ENCODE measurements at places on chromosomes 12 and 14.

GRCh38 chr12:119940897-119941296 is 48.1 kb upstream of the BICDL1 start:
- no peak for DNase-seq

GRCh38 chr14:83247924-83248639 is 1714.4 kb upstream of the SEL1L start:
- no peak for DNase-seq

DNA sequence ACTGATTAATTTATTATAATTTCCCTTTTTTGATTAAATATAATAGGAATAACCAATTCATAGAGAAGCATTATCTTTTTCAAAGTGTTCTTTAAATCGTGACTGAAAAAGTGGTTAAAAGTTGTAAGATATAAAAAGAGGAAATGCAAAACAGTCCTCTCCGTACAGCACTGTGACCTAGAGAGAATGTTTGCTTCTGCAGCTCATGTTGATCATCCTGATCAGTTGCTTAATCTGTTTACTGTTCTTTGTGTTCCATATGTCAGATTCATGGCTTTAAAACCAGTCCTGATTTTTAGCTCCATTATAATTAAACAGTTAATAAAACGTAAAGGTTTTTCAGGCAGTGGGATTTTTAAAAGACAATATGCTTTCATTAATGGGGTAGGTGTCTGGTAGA is 4.7 kb downstream of the TTC8 start:
- DNase-seq: no peak

- DNase-seq: no peak
Observed at GRCh38 chr14:61104358-61104757, 123.3 kb downstream of the SLC38A6 start.

DNA sequence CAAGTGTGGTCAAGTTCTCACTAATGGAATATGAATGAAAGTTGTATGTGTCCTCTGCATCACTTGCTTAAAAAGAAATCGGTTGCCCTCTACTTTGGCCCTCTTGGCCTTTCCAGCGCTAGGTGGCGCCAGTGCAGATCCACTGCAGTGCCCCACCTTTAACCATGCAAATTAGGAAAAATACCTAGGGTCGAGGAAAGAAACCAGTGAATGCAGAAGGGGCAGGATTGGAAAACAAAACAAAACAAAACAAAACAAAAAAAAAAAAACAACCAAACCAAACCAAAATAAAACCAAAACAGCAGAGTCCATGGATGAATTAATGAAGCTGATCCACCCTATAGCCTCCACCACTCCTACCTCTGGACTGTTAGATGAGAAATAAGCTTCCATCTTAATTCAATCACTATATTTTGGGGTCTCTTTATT is 12.9 kb upstream of the NEMF start:
- DNase-seq: no peak

DNA sequence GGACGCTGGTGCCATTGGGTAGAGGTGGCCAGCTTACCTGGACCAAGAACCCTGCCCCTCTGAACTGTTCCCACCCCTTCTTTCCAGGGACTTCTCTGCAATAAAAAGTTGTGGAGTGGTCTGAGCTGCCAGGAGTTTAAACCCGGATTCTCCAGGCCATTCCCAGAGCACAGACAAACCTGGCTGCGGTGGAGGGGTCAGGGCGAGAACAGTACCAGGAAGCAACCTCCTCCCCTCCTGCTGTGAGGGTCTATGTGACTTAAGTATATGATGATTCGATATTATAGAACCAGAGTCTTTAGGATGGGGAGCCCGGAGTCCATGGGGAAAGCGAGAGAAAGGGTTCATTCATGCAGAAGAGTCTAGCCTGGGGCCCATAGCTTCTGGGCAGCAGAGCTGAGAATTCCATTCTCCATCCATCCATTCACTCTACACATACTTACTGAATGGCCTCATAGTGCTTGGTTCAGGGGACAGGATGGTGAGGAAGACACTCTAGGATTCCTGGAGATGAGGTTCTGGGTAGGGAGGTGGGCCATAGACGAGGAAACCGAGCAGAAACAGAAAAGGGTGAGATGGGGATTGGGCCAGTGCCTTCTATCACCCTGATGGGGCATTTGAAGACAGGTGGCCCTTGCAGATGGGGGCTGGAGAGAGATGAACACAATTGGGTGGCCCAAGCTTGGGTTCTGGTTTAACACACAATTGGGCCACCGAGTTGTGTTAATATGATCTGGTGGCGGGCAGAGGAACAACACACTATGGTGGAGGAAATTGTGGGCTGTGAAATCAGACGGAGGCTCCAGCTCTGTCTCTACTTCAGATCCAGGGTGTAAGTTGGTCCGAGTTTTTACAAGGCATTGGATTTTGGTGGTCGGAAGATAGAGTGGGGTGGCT is 5.2 kb downstream of the KRT86 start:
- no peak for DNase-seq

- DNase-seq: no peak
Observed at GRCh38 chr14:41461380-41461779, 145.3 kb upstream of the LRFN5 start.
